ENCODE measurements at places on chromosomes 1 and 21.

GRCh38 chr1:217425422-217425821, 205.5 kb downstream of the GPATCH2 start:
- DNase-seq, result no peak

- no peak for DNase-seq
These were observed 186.4 kb downstream of the AKT3 start for GRCh38 chr1:243663651-243664050.

DNA sequence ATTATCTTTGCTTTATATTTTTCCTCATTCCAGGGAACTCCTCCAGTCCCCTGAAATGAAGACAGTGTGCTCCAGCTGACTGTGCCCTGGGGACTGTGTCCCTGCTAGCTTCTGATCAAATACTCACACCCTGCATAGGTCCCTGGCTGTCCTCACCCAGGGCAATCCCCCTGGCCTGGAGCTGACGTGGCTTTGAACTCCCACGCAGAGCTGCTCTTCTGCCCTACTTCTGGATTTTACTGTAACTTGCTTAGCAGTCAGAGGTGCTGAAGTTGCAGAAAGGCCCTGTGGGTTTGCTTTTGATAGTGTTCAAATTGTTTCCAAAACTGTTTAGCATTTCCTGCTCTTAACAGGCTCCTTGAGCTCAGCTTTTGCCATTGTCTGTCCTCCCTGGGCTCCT, 186.5 kb downstream of the FASLG start:
- DNase-seq, result peak; percentile 12

GRCh38 chr1:93384656-93385055, 38.9 kb downstream of the DR1 start:
- no peak for DNase-seq

DNA sequence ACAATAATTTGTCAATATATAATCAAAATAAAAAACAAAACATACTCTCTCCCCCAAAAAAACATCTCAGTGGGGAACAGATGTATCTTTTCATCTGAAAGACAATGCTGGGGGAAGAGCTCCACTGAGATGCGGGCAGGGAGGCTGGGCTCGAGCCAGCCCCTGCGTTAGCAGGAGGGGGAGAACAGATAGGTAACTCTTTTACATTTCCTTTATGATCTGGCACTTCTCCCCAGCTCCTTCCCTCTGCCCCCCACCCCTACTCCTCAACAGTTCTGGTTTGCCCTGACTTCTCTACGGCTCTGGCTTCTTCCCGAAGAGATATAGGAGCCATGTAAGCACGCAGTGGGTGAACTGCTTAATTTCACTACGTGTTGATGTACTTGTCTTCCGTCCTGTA, 12.4 kb downstream of the LEPR start:
- DNase-seq, result no peak

- DNase-seq, result no peak
These were observed 1.6 kb upstream of the CTSK start for GRCh38 chr1:150809651-150810050.

- no peak for DNase-seq
These were observed 32.2 kb downstream of the BRWD1 start for GRCh38 chr21:39281207-39281606.

DNA sequence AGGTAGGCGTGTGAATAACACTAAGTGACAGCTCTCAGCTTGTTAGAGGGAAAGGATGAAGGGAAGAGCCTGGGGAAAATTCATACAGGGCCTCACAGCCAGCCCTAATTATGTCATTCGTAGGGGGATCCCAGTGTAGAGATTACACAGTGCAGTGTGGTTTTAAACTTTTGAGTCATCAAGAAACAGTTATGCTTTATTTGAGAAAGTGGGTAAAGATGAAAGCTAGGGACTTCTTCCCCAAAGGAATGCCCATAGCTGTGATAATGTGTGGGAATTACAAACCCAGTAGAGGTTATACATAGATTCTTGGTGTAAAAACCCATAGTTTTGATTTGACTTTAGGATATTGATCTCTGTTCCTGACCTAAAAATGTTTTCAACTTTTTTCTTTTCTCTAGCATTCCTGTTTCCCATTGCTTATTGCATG, 1.9 kb downstream of the TTF2 start:
- DNase-seq, result peak; percentile 31

DNA sequence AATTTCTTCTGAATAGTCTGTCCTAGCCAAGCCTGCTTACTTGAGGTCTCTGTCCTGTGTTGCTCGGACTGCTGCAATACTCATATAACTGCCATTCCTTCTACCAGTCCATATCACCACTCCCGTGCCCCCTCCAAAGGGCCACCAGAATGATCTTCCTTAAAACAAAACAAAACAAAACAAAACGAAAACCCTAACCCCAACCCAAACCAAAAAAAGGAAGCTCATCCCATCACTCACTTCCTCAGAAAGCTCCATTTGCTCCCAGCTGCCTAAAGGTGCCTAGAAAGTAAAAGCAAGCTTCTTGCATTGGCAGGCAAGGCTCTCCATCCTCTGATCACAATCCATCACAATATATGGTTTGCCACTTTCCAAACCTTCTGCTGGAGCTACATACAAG, 20.3 kb downstream of the USP24 start:
- DNase-seq, result no peak

- peak; percentile 98 for DNase-seq
These were observed at the start of gene STK40 for GRCh38 chr1:36385410-36386264. TSS of gene STK40 (minus strand) at chr1:36385924. CDS start at chr1:36361332, 24,592 bp downstream.

- no peak for DNase-seq
These were observed 12.0 kb upstream of the SLC9A1 start for GRCh38 chr1:27166929-27167328.
